Fibroblast of mammary gland (primary cell): ENCODE measurements at places on chromosomes 5 and 9.

DNA sequence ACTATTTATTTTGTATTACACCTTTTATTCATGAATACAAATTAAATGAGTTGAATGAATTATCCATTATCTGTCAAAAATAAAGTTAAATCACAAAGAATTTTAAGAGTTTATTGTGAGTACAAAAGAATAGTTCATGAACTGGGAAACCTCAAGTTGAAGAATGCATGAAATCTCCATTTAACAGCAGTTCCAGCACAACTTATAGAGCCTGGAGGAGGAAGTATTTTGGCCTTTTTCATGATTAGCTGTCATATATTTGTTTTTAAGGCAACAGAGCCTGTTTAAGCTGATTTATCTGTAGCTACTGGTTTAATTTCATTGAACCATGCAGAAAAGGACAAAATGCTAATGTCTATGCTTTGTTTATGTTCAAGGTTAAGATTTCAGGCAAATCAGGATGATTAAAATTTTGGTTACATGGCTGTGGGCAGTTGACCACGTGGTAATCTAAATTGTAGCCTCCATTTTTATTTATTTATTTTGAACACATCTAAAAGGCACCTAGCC lies 12.2 kb downstream of the SPINK1 start:
- no peak for DNase-seq

GRCh38 chr5:128154943-128155342 lies 71.4 kb downstream of the SLC12A2 start:
- peak; percentile 64 for DNase-seq

DNA sequence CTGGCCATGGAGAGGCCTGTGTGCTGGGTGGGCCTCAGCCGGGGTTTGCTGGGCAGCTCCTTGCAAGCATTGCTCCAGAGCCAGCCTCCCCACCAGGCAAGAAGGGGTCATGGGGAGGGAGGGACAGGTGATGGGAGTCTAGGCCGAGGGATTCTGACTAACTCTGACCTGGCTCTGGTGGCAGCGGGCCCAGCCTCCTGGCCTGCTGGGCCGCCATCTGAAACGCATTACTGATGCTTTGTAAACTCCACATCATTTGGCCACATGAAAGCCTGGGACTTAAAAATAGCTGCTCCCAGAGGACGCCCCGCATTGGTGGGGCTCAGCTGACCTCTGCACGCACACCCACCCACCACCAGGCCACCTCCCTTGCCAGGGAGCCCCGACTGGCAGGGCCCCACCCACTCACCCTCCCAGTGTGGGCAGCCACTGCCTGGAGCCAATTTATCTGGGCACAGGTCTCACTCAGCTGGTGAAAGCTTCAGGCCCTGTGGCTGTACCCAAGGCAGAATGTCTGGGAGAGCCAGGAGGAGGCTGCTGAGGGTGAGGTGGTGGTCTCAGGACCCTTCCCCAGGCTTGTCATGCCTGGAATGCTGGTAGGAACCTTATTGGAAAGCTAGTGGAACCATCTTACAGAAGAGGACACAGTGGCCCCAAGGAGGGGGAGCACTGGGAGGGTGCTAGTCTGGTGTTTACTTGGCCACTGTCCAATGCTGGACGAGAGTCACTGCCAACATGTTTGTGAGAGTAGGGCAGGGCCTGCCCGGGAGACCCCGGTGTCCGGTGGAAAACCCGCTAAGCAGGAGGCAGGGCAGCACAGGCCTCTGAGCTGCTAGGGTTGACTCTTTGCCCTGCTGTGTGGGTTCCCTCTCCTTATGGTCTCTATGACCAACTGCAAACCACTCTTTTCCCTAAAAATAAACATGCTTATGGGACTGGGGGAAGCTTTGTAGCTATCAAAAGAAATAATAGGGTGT lies 10.8 kb downstream of the TCF7 start:
- peak; percentile 99 for DNase-seq

DNA sequence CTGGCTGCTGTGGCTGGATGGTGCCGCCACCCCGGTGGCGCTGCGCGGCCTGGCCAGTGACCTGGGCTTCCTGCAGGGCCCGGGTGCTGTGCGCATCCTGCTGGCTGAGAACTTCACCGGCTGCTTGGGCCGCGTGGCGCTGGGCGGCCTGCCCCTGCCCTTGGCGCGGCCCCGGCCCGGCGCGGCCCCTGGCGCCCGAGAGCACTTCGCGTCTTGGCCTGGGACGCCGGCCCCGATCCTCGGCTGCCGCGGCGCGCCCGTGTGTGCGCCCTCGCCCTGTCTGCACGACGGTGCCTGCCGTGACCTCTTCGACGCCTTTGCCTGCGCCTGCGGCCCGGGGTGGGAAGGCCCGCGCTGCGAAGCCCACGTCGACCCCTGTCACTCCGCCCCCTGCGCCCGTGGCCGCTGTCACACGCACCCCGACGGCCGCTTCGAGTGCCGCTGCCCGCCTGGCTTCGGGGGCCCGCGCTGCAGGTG lies 17.5 kb downstream of the CRB2 start:
- no peak for DNase-seq

- DNase-seq, result peak; percentile 79
Observed at GRCh38 chr9:91843623-91844148, 106.3 kb downstream of the ROR2 start.

DNA sequence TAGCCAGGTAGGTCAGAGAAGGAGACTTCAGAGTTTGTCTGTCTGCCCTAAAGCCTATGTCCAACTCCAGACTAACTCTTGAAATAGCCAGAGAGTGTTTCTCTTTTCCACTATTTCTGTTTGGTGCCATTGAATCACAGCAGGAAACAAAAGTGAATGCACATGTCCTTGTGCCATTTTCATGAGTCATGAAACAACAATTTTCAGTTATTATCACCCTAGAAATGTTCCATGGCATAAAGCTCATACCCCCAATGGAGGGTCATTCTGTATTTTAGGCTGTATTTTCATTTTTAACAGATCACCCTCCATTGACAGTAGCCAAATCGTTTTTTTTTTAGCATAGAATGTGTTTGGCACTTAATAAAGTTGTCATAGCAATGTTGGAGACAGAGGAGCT lies 124.7 kb downstream of the PAPPA start:
- DNase-seq, result no peak

GRCh38 chr5:78905084-78905938 lies 79.8 kb downstream of the ARSB start:
- DNase-seq, result peak; percentile 63

DNA sequence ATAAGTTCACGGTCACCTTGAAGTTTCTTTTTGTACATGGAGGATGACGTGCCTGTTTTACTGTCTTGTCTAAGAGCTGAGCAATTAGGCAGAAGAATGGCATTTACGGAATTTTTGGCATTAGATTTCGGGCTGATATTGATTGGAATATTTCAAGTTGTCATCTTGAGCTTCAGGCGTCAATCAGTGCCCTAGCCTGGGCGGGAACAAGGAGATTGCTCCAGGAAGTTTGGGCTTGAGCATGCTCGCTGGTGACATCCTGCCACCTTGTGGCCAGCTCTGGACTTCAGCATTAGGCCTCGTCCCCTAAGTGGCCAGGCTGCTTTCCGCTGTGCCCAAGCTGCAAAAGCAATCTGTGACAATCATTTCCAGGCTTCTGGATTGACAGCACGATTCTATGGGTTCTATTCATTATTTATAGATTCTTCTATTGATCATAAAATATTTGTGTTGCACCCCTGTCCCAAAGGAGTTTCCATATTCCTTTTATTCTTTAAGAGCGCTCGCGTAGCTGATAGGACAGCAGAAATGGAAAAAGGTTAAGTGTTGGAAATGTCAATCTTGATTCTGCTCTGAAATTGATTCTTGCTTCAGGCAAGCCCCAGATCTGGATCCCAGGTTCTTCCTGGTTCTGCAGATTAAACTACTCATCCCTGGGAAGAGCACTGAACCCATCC lies 79.3 kb downstream of the SLC28A3 start:
- peak; percentile 79 for DNase-seq

DNA sequence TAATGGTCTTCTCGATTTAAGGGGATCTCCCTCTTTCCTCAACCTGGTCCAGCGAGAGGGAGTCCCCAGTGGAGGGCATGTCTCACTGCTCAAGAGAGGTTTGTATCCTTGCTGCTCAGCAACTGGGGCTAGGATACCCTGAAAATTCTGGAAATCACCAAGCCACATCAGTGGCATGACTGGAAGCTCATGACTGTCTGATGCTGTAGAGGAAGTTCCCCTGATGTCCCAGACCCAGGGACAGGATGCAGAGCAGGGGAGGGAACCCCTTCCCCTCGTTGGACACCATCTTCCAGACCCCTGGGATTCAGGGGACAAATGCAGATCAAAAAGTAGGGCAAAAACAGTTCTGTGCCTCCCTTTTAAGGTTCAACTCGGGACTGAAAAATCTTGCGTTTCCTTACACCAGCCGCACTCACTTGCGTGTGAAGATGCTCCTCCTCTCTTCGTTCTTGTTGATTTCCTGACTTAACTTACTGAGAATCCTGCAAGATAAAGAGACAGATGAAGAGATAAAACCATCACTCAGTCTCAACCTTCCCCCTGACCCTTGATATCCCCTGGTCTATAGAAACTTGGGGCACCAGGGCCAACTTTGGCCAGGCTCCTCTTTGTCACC lies 22.1 kb downstream of the LCP2 start:
- no peak for DNase-seq

- peak; percentile 99 for DNase-seq
Observed at GRCh38 chr5:147483961-147484707, 25.7 kb downstream of the DPYSL3 start.
